ENCODE measurements at places on chromosomes 6 and 20. TPM values are rescaled to one million over a fixed set of nuclear protein-coding genes. Genes with fewer than 3 reads are reported as not detected.

PDYN gene
- not detected for total RNA-seq

DEFB132 gene
- not detected for total RNA-seq

ASIP gene
- total RNA-seq: not detected

HS3ST5 gene
- 0.51 TPM for total RNA-seq

MYB gene
- 23.3 TPM for total RNA-seq

PTCRA gene
- not detected for total RNA-seq

OXT gene
- total RNA-seq: not detected

ABHD16B gene
- total RNA-seq: not detected

CPXM1 gene
- 139 TPM for total RNA-seq

ELOVL2 gene
- total RNA-seq: 0.31 TPM

MMP24 gene
- 9.1 TPM for total RNA-seq

OTOR gene
- total RNA-seq: 4.5 TPM

SPEF1 gene
- 0.23 TPM for total RNA-seq

FAM209B gene
- 0.56 TPM for total RNA-seq

MCHR2 gene
- not detected for total RNA-seq

SCUBE3 gene
- 1.2 TPM for total RNA-seq

B4GALT5 gene
- 115 TPM for total RNA-seq

SLC12A5 gene
- total RNA-seq: 8.8 TPM

All from endothelial cell (in vitro differentiated cells).